ENCODE measurements at places on chromosomes 2 and 18. TPM values are rescaled to one million over a fixed set of nuclear protein-coding genes. Genes with fewer than 3 reads are reported as not detected.

- DNase-seq, result no peak
Measured at GRCh38 chr2:190173392-190173791, 110.9 kb upstream of the MSTN start.

DNA sequence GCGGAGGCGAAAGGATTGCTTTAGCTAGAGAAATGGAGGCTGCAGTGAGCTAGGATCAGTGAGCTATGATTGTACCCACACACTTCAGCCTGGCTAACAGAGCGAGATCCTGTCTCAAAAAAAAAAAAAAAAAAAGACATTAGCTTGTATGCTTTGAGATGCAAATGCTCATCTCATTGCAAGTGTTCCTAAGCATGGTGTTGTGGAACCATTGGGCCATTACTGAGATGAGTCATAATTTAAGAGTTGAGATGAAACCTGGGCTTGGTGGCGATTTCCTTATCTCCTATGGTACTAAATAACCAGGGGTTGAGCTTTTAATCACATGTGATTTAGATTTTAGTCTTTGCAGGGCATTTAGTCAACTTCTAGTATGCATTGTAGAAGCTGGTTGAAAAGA lies 2.2 kb downstream of the PLEKHA3 start:
- no peak for DNase-seq

DNA sequence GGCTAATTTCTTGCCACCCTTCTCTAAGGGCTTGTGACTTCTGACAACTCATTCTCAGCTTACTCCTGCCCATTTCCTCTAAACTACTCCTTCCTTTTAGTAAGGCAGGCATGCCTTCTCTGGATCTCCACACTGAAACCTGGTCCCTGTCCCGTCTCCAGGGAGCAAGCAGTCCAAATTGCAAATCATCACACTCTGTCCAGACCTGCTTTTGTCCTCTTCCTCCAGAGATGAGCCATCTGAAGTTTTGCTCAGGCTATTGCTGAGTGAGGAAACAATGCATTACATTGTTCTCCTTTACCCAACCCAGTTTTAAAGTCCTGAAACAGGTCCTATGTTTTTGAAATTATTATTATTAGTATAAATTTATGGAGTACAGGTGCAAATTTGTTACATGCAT lies 57.3 kb downstream of the ARHGAP25 start:
- DNase-seq, result no peak

PLCL1 gene
- total RNA-seq, result 93.3 TPM

DNA sequence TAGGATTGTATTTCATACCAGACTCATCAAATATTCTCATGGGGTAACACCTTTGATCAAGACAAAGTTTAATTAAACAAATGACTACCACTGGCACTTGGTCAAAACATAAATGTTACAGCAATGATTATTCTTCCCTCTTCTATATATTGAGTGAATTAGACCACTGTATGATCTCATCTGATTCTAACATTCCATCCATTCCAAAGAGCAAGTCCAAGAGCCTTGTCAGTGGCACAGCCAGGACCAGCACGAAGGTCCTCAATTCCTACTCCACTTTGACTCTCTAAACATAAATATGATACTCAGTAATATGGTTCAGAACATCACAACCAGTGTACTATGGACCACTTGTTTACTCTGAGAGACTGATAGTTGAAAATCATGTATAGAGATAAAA lies 86.4 kb downstream of the AP1S3 start:
- no peak for DNase-seq

GRCh38 chr2:168490015-168490874 lies 34.2 kb downstream of the CERS6 start:
- DNase-seq, result no peak

Measured in Right ventricle myocardium superior (tissue), 1 donor.